SIG-M5 (cell line): ENCODE measurements at places on chromosomes 6 and 20.

GRCh38 chr6:24923885-24924401 is 11.8 kb downstream of the RIPOR2 start:
- DNase-seq = no peak

DNA sequence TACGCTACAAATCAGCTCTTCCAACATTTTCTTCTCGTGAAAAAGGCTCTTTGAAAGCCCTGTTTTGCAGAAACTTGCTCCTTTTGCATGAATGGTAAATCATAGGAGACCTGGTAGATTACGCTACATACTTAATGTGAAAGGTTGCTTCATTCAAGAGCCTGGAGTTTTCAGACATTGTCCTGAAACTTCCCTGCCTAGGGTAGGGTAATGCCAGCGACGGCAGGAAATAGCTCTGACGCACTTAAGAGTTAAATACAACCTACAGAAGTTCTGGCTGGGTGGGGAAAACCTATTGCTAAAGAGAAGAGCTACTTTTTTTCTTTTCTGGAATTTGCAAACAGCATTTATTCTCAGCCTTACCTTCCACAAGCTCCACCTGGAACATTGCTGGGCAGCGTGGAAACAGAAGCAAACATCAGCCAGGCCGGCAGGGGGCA is 144.5 kb downstream of the LPA start:
- DNase-seq = no peak

GRCh38 chr6:151096255-151096612 is 143.5 kb upstream of the AKAP12 start:
- no peak for DNase-seq

DNA sequence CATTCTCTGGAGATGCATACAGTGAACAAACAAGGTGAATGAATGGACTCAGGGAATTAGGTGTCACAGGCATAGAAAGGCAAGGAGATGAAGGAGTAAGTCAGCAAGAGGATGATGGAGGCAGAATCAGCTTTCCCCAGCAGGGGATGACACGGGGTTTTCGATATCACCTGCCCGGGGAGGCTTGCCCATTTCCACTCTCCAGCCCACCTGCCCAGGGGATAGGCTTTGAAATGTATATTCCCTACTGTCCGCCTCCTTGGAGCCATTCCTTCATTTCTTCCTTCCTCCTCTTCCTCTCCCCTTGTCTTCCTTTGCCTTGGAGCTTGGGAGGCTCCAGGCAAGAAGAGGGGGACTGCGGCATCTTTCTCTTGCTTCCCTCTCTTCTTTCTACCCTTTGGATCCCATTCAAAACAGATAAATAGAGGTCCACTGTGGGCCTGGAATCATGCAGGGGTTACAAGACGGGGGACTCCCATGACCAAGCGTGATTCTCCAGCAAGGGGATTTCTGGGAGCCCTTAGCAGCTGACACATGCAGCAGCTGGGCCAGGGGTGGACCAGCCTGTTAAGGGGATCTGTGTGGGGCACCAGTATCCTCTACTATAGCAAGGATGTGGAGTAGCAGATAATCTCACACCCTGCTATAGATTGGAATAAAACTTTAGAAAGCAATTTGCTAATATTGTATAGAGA is 23.5 kb upstream of the RNF24 start:
- no peak for DNase-seq

- DNase-seq = no peak
Measured at GRCh38 chr6:33882154-33882553, 78.4 kb upstream of the MLN start.

DNA sequence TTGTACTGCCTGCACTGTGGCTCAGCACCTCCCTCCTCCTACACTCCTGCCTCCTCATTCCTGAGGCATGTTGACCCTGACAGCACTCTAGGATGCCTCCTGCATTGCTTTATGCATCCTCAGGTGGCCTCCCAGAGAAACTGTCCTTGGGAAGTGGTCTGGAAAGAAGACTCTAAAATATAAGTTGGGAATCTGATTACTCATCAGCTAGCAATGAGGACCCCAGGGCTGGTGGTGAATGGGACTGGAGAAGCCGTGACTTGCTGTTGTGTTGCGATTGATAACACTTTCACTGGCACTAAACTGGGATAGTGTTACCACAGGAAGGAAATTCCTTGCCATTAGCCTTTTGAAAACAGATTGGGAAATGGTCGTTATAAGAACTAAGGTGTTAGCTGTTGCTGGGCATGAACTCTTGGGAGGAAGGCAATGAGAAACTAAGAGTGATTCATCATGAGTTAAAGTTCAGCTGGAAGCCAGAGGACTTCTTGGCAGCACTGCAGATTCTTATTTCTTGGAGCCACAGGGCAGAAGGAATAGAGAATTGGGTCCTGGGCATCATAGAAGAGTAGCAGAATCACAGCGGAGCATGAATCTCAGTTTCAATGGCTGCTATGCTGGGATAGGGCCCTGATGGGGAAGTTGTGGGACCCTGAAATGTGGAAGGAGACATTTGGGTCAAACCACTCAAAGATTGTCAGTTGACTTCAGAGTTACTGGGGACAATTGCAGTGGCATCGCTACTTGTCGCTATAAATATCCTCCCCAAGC is 10.1 kb upstream of the SIRPD start:
- DNase-seq = peak; percentile 47

GRCh38 chr20:36408219-36408618 is 102.1 kb downstream of the DLGAP4 start:
- DNase-seq = no peak

DNA sequence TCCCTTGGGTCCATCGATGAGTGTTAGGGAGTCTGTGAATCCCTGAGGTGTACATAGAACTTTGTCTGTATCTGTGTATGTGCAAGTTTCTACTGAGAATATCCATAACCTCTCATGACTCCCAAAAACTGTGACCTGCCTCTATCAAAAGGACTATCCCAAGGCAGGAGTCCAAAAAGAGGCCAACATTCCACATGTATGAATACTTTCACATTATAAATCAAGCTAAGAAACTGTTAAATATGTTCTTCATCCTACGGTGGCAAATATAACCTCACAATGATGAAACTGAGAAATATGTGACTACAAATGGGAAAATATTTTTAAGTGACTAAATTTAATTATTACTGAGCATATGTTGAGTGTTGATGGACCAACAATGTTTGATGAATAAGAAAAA is 16.1 kb upstream of the STX11 start:
- no peak for DNase-seq

DNA sequence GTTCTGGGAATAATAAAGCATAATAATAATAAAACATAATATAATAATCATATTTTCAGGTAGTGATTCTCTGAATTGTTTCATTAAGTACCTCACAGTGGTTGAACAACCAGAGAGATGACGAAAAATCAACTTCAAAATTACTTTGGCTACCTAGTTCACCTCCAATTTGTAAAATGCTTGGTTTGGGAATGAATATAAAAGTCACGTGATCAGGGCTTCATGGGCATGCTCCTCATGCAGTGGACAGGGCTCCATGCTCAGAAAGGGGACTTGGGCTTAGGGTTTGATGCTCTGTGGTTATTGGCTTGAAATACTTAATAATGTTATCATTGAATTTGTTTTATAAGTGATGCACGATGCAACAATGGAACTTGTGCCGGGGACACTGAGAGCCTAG is 58.2 kb downstream of the HAO1 start:
- DNase-seq = no peak

DNA sequence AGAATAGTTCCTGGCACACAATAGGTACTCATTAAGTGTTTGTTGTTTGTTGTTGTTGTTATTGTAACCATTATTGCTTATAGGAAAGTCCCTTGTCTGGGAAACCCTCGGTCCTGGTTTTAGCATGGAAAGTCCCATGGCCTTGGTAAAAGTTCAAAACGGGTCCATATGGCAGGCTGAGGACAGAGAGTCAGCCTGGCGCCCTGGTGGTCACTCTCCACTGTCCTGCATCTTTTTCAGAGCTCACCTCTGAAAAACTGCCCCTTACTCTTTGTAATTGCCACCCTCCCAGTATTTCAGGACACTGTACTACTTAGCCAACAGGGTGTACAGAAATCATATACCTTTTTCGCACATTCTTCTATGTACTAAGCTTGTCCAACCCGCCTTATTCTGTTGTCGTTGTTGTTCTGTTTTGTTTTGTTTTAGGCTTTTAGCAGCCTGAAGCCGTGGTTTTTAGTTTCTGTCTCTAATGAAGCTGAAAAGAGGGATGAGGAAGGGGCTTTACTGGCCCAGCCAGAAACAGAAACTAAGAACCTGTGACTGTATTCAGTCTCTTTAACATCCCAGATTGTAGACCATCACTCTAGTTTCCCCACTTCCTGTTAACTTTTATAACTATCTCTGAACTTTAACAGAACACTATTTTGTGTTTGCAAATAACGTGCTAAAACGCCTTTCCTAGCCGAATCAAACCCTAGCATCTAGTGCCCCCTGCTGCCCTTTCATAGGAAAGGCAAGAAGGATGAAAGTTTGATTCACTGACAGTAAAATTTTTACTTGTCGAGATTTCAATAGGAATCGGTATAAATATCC is 7.6 kb upstream of the TMEM14A start:
- no peak for DNase-seq

- no peak for DNase-seq
Measured at GRCh38 chr6:82894653-82895259, 170.9 kb downstream of the UBE3D start.

DNA sequence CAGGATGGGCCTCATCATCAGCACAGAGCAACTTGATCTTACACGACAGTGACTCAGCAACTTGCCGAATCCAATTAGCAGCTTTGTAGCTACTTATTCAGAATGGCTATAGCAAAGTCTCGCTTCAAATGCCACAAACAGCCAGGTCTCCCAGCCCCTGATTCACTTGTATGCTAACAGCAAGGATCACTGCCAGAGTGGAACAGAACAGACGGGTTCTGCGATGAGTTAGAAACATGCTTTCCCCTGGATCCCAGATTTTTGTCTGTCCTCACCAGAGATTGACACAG is 254.4 kb downstream of the NRN1 start:
- no peak for DNase-seq

- DNase-seq = no peak
Measured at GRCh38 chr20:53723621-53724020, 130.0 kb upstream of the ZNF217 start.

DNA sequence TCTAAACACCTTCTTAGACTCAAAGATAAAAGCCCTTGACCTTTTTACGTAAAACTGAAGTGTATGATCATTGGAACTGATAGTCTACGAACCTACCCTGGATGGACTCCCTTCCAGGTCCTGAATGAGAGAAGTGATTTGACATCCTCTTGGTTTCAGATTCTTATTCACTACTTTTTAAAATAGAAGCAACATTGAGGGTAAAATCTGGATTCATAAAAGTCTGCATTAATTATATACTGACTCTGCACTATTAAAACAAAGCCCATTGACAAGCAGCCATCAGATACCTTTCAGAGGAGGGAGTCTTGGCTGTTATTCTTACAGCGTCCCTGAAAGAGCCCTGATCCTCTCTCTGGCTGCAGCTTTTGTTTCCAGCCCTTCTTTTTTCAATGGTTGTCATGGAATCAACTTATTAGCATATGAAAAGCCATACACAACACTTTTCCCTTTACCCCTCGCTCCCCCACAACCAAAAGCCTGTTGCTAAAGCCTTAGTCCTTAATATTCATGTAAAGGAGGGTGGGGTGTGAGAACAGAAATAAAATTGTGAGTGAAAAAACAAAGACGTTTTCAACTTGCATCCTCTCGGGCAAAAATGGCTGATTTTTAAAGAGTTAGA is 270.0 kb upstream of the MARCKS start:
- no peak for DNase-seq

DNA sequence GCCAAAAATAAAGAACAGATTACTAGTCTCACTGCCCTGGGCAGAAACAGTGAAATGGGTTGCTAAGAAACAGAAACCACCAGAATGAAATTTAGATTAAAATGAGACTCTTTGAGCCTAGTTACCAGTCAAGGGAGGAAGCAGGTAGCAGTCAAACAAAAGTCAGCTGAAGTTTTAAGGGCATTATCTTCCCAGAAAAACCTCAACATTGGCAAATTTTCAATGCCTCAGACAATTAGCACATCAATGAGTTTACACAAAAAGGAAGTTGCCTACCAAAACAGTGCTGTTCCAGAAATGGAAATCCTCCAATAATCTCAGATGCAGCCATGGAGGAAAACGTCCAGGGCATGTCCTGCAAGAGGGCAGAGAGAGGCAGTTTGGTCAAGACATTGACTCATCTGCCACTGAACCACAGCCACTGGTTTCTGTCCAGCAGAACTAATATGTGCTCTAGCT is 399.7 kb upstream of the ADGRB3 start:
- DNase-seq = no peak

GRCh38 chr6:144969154-144969553 is 684.0 kb downstream of the UTRN start:
- no peak for DNase-seq

- DNase-seq = no peak
Measured at GRCh38 chr20:39825950-39826349, 863.1 kb downstream of the MAFB start.

DNA sequence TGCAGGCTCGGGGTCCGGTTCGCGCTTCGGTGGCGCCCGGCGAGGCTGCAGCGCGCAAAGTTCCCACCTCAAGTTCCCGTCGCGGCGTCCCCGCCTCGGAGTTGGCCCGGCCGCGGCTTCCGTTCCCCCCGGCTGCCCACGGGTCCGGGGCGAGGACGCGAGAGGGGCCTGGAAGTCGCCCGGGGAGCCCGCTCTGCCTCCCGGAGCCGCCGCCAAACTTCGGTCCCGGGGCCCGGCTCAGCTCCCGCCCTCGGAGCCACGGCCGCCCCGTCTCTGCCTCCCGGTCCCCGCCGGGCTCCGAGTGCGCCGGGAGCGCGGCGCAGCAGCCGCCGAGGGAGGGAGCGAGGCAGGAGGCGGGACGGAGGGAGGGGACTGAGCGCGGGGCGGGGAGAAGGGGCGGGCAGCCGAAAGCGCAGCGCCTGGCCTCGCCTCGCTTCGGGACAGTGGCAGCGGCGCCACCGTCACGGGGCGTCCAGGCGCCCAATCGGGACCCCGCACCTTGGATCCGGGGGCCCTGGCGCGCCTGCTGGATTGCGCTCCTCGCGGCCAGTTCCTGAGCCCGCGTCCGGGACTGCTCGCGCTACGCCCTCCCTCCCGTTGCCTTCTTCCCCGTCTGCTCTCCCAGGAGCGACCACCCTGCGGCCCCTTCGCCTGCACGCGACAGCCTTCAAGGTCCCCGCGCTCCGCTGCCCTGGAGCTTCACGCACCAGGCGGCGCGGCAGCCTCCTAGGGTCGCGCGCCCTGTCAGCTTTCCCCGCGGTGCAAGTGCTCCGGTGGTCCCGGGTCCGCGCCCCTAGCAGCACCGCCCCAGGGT is at the start of gene KCNG1:
Gene KCNG1 (minus strand): TSS at position 305 of the 814 bp plus-strand sequence. CDS start 12,769 bp downstream, outside the sequence.
- no peak for DNase-seq
